ENCODE measurements at places on chromosomes 7 and 10. TPM values are rescaled to one million over a fixed set of nuclear protein-coding genes. Genes with fewer than 3 reads are reported as not detected.

- H3K4me3 ChIP-seq: no peak overlapping the region
- DNase-seq: no peak
- no peaks in the 10 kb centered on the region for H3K36me3 ChIP-seq
- H3K27ac ChIP-seq: no peak overlapping the region
Measured at GRCh38 chr10:130016993-130017630, 53.0 kb upstream of the EBF3 start.

DNA sequence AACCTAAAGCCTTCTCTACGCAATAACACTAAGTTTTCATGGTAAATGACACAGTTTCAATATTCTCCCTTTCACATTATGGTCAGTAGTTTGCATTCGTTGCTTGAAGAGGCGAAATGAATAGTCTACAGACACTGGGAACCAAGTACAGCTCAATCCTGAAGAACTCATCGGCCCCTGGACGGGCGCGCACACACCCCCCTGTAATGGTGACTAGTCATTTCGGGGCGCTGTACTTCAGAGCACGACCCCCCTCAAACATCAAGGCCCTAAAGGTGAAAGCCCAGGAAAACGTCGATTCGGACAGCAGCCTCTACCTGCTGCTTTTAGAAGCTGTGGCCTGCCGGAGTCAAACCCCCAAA, 1.0 kb downstream of the NT5C2 start:
- H3K4me1 ChIP-seq: peaks cover 18% of the 10 kb centered on the region
- peak; percentile 16 for DNase-seq
- H3K4me3 ChIP-seq: peak overlapping the region; percentile 71
- no peaks in the 10 kb centered on the region for H3K27me3 ChIP-seq
- H3K27ac ChIP-seq: peak overlapping the region; percentile 98

DNA sequence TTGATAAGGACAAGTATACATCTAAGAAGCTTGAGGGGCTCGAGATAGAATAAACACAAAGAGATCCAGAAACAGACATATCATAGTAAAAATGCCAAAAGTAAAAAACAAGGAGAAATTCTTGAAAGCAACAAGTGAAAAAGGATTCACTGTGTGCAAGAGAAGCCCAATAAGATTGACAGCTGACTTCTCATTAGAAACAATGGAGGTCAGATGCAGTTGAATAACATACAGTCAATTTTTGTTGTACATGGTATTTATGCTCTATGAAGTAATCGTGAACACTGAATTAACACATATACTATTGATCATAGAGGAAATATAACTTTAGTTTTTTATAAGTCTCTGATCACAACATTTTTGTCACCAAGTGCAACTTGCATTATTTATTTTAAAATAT, 982.8 kb upstream of the SORCS1 start:
- H3K27me3 ChIP-seq: no peaks in the 10 kb centered on the region
- H3K27ac ChIP-seq: no peak overlapping the region
- H3K4me3 ChIP-seq: no peak overlapping the region
- DNase-seq: no peak
- H3K36me3 ChIP-seq: no peaks in the 10 kb centered on the region

DNA sequence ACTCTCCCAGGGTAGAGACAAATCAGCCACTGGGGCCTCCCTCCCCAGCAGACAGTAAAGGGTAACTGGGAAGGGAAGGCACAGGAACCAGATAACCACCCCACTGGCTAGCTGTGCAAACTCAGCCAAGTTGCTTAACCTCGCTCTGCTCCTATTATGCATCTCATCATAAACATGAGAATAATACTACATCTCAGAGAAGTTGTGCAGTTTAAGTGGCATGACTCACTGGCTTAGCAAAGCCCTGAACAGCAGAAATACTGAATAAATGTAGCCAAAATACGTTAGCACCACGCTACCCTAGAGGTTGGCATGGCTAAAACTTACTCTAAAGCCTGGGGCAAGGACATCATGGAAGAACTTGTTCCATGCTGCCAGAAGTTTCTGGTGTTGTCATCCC, 128.1 kb upstream of the ANK3 start:
- H3K4me1 ChIP-seq: no peaks in the 10 kb centered on the region
- DNase-seq: no peak
- no peaks in the 10 kb centered on the region for H3K27me3 ChIP-seq
- no peaks in the 10 kb centered on the region for H3K36me3 ChIP-seq
- no peak overlapping the region for H3K27ac ChIP-seq

- H3K27ac ChIP-seq: no peak overlapping the region
- H3K4me1 ChIP-seq: no peaks in the 10 kb centered on the region
- H3K4me3 ChIP-seq: no peak overlapping the region
Measured at GRCh38 chr7:27434756-27435400, 192.3 kb downstream of the EVX1 start.

DNA sequence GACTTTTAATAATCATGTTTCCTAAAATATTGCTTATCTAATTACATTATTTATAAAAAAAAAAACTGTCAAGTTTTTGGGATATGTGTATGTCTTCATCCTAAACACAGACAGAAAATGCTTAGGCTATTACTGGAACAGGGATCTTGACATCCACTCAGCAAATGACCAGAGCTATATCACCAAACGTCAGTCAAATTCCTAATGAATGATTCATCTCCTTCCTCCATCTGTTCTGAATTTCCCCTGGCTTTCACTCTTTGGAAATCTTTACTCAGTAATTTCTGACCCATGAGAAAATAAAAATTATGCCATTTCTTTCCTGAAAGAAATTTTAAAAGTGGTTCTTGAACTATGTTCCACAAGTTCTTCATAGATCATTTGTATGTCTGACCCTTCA, 552.4 kb upstream of the KCND2 start:
- no peaks in the 10 kb centered on the region for H3K36me3 ChIP-seq
- H3K27ac ChIP-seq: no peak overlapping the region
- no peak overlapping the region for H3K4me3 ChIP-seq
- DNase-seq: no peak
- H3K4me1 ChIP-seq: no peaks in the 10 kb centered on the region

GRCh38 chr7:2336626-2337299, 17.9 kb upstream of the EIF3B start:
- no peaks in the 10 kb centered on the region for H3K4me1 ChIP-seq
- H3K27me3 ChIP-seq: no peaks in the 10 kb centered on the region
- no peaks in the 10 kb centered on the region for H3K36me3 ChIP-seq
- H3K27ac ChIP-seq: no peak overlapping the region
- DNase-seq: no peak
- H3K4me3 ChIP-seq: no peak overlapping the region

DNA sequence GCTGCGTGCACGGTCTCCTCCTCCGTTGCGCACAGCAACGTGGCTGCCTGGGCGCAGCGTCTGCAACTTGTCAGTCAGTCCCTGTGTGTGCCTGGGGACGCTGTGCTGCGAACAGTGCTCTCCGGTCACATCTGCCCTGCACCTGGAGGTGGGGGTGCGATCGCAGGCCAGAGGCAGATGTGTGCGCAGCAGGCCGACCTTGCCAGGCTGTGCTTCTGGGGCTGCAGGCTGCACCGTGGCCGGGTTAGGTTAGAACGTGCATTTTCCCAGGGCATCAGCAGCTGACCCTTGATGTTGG, 8.2 kb upstream of the GET4 start:
- H3K27ac ChIP-seq: peak overlapping the region; percentile 74
- DNase-seq: no peak
- H3K4me3 ChIP-seq: no peak overlapping the region

- H3K27ac ChIP-seq: no peak overlapping the region
- no peak for DNase-seq
- H3K36me3 ChIP-seq: no peaks in the 10 kb centered on the region
- H3K4me1 ChIP-seq: no peaks in the 10 kb centered on the region
- no peak overlapping the region for H3K4me3 ChIP-seq
Measured at GRCh38 chr10:51564896-51565510, 134.4 kb downstream of the CSTF2T start.

GRCh38 chr7:25381818-25382589, 153.7 kb upstream of the NPVF start:
- H3K4me1 ChIP-seq: peaks cover 6% of the 10 kb centered on the region
- H3K4me3 ChIP-seq: no peak overlapping the region
- DNase-seq: no peak
- H3K36me3 ChIP-seq: no peaks in the 10 kb centered on the region
- H3K27me3 ChIP-seq: no peaks in the 10 kb centered on the region

GRCh38 chr7:94303695-94304094, 91.0 kb upstream of the COL1A2 start:
- no peaks in the 10 kb centered on the region for H3K27me3 ChIP-seq
- H3K27ac ChIP-seq: peak overlapping the region; percentile 75
- no peaks in the 10 kb centered on the region for H3K36me3 ChIP-seq
- H3K4me1 ChIP-seq: peaks cover 14% of the 10 kb centered on the region
- H3K4me3 ChIP-seq: no peak overlapping the region
- peak; percentile 10 for DNase-seq

DNA sequence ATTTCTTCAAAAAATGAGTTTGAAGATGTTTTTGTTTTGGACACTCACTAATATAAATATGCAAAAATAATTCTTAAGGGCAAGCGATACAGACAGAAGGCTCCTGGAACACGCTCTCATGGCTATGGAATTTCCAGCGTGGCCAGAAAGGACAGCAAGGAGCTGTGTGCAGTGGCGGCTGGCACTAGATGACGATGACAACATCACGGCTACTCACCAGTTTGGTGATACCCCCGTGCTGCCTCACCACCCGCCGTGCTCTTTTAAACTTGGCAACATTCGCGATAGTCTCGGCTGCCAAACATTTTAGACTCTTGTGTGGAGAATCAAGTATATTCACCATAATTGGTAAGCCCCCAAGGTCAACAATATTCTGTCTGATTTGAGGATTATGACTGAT, 54.9 kb downstream of the ODAD2 start:
- no peaks in the 10 kb centered on the region for H3K27me3 ChIP-seq
- no peaks in the 10 kb centered on the region for H3K36me3 ChIP-seq
- no peaks in the 10 kb centered on the region for H3K4me1 ChIP-seq
- no peak for DNase-seq
- H3K4me3 ChIP-seq: no peak overlapping the region
- H3K27ac ChIP-seq: no peak overlapping the region

DNA sequence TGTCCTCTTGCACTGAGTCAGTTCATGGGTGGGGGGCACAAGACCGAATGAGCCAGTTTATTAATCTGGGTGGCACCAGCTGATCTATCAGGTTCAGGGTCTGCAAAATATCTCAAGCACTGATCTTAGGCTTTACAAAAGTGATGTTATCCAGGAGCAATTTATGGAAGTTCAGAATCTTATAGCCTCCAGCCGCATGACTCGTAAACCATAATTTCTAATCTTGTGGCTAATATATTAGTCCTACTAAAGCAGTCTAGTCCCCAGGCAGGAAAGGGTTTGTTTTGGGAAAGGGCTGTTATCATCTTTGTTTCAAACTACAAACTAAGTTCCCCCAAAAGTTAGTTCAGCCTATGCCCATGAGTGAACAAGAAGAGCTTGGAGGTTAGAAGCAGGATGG, 33.9 kb downstream of the AKR1C8 start:
- H3K27me3 ChIP-seq: no peaks in the 10 kb centered on the region
- no peak overlapping the region for H3K4me3 ChIP-seq
- no peak for DNase-seq
- H3K4me1 ChIP-seq: peaks cover 18% of the 10 kb centered on the region

- H3K4me1 ChIP-seq: no peaks in the 10 kb centered on the region
- no peak overlapping the region for H3K27ac ChIP-seq
- H3K4me3 ChIP-seq: no peak overlapping the region
- no peaks in the 10 kb centered on the region for H3K27me3 ChIP-seq
- no peaks in the 10 kb centered on the region for H3K36me3 ChIP-seq
Measured at GRCh38 chr10:123266971-123267370, 112.8 kb downstream of the BUB3 start.

DNA sequence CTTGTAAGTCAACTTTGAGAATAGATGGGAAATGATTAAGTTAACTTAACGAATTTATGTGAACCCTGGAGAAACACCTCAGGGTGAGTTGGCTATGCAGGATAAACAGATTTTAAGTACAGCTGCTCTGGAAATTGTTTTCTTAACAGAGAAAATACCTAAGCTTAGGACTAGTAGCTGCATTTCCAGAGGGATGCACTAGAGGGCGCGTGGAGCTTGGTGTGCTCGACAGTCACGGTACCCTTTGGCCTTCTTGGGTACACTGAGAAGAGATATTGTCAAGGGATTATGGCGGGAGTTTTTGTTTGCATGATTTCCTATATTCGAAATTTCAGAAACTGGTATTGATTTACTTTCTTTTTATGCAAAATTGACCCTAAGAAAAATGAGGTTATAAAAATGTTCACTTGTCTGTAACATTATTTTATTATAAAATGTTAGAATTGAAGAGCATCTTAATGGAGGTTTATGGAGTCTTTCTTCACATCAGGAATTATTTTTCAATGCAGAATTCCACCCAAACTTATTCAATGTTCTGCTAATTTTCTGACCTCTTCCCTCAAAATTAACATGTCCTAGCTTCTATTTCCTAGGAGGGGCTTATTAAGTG, 58.4 kb upstream of the MYO3A start:
- H3K4me1 ChIP-seq: no peaks in the 10 kb centered on the region
- no peaks in the 10 kb centered on the region for H3K36me3 ChIP-seq
- DNase-seq: peak; percentile 75
- no peaks in the 10 kb centered on the region for H3K27me3 ChIP-seq

DNA sequence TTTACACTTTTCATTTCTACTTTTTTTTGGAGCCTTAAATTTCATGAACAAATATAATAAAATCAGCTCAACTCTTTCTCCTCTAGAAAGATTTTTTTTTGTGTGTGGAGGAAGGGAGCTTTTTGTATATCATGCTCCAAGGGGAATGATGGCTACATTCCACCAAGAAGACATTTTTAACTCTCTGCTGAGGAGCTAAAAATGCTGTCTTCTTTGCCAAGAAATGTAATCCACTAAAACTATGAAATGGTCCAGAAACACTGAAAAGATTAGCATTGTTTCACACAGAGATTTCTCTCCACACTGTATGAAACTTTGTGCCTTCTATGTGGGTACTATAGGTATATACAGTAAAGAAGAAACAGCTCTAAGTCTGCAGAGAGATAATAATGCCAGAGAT, 74.1 kb upstream of the ANK3 start:
- no peaks in the 10 kb centered on the region for H3K36me3 ChIP-seq
- H3K27me3 ChIP-seq: no peaks in the 10 kb centered on the region
- H3K4me1 ChIP-seq: no peaks in the 10 kb centered on the region
- no peak overlapping the region for H3K27ac ChIP-seq

The ZNF365 gene
- total RNA-seq: not detected

The SYCE1 gene
- total RNA-seq: not detected

The FZD1 gene
- 8.3 TPM for total RNA-seq

The PRKAR2B gene
- 17.0 TPM for total RNA-seq

The CCAR1 gene
- 60.7 TPM for total RNA-seq

The PRLHR gene
- total RNA-seq: not detected

The MET gene
- total RNA-seq: 17.7 TPM

Data from transverse colon (tissue), 4 donors.